ENCODE measurements at places on chromosomes 12 and 14.

- DNase-seq = no peak
Measured at GRCh38 chr12:132282031-132282949, 47.1 kb downstream of the GALNT9 start.

- peak; percentile 74 for DNase-seq
Measured at GRCh38 chr14:100640471-100641273, 53.5 kb upstream of the BEGAIN start.

- DNase-seq = no peak
Measured at GRCh38 chr14:23252420-23253333, 14.9 kb downstream of the RNF212B start.

DNA sequence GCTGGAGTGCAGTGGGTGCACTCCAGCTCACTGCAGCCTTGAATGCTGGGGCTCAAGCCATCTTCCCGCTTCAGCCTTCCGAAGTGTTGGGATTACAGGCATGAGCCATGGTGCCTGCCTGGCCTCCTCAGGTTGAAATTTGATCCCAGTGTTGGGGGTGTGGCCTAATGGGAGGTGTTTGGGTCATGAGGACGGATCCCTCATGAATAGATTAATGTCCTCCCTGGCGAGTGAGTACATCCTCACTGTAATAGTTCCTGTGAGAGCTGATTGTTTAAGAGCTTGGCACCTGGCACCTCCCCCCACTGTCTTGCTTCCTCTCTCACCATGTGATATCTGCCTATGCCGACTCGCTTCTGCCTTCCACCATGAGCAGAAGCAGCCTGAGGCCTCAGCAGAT, 84.7 kb downstream of the TSPAN9 start:
- DNase-seq = no peak

- no peak for DNase-seq
Measured at GRCh38 chr12:16346958-16347357, 487 bp upstream of the MGST1 start.

DNA sequence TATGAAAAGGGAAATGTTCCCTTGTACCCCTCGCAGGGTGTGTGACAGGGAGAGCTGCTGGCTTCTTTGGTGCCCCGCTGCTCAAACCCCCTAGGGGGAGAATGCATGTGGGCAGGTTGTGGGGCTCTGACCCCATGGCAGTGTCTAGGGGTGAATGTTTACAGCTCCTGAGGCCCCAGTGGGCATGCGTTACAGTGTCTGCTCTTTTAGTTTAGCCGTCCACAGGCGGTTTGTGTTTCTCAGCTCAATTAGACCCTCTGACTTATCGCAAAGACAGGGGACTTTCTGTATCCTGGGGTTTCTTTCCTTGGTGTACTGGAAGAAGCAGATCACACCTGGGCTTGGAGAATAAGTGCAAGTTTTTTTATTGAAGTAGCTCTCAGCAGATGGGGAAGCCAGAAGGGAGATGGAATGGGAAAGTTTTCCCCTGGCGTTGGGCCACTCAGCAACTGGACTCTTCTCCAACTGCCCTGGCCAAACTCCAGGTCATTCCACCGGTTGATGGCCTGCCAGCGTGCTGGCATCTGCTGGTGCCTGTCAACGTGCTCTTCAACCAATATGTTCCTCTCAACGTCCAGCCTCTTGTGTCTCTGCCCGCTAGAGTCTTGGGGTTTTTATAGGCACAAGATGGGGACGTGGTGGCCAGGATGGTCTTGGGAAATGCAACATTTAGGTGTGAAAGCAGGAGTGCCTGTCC, 720.9 kb downstream of the FSCB start:
- DNase-seq = no peak

DNA sequence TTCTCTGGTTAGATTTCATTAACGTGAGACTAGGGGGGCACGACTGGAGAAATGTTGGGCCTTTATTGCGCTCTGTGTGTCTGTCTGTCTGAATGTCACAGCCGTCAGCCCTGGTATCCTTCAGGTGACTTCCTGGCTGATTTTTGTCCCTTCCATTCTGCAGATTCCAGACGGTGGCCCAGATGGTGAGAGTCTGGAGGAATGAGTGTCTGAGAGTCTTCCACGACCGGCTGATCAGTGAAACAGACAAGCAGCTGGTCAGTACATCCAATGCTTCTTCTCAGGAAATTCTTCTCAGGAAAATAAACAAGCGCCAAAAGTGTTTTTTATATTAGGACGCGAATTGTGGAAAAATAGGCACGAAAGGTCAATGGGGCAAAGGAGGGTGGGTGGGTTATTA, 93.5 kb downstream of the CCDC92 start:
- no peak for DNase-seq

DNA sequence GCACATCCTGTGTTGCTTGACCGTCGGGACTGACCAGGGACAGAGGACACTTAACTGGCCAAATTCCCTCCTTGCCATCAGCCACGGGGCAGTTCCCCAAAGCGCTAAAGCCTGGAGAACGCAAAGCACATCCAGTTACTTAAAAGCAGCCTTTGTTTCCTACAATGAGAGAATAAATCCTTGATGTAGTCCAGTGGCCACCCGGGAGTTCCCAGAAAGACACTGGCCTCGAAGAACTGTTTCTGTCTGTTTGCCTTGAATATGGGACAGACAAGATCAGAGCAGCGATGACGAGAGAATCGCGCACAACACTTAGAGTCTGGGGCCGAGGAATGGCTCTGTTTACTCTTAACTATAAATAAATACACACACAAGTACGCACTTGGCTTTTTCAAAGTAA, 102.2 kb downstream of the TNFAIP2 start:
- DNase-seq = no peak

- DNase-seq = no peak
Measured at GRCh38 chr14:75476274-75476995, 45.8 kb upstream of the BATF start.

DNA sequence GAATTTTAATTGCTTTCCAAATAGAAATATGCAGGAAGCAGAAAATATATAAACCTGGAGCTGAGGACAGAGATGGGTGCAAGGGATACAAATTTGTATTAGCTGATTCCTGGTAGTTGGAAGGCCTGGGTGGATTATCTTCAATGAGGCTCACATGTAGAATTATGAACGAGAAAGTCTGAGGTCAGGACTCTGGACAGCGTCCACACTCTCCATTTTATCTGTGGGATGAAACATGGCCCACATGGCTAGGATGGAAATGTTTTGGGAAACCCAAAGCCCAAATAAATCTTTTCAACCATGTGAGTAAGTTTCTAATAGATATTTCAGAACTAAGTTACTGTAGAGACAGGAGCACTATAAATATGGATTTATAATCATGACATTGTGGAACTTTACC, 256.1 kb downstream of the APAF1 start:
- DNase-seq = no peak

Measured in activated effector memory CD4-positive, alpha-beta T cell treated with Interleukin-2 at 50 U/mL for 16 hours (primary cell).